ENCODE measurements at places on chromosomes 7 and 10. TPM values are rescaled to one million over a fixed set of nuclear protein-coding genes. Genes with fewer than 3 reads are reported as not detected.

GRCh38 chr10:116947841-116948529, 57.0 kb downstream of the SHTN1 start:
- no peak for DNase-seq

- no peak for DNase-seq
These were observed 479.7 kb downstream of the ATRNL1 start for GRCh38 chr10:115572740-115573455.

DNA sequence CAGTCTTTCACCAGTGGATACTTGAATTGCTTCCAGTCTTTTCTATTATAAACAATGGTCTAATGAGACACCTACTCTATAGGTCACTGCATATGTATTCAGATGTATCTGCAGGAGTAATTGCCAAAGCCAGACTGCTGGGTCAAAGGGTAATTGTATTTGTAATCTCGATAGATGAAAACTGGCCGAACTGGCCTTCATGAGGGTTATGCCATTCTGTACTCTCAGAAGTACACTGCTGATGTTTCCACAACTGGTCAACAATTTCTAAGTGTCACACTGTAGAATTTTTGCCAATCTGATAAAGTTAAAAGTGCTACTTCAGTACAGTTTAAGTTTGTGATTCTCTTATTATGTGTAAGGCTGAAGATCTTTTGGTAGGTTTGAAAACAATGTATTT, 64.6 kb downstream of the JAZF1 start:
- no peak for DNase-seq

ASAH2 gene
- total RNA-seq, result 2.9 TPM

LIPF gene
- total RNA-seq, result not detected

DNA sequence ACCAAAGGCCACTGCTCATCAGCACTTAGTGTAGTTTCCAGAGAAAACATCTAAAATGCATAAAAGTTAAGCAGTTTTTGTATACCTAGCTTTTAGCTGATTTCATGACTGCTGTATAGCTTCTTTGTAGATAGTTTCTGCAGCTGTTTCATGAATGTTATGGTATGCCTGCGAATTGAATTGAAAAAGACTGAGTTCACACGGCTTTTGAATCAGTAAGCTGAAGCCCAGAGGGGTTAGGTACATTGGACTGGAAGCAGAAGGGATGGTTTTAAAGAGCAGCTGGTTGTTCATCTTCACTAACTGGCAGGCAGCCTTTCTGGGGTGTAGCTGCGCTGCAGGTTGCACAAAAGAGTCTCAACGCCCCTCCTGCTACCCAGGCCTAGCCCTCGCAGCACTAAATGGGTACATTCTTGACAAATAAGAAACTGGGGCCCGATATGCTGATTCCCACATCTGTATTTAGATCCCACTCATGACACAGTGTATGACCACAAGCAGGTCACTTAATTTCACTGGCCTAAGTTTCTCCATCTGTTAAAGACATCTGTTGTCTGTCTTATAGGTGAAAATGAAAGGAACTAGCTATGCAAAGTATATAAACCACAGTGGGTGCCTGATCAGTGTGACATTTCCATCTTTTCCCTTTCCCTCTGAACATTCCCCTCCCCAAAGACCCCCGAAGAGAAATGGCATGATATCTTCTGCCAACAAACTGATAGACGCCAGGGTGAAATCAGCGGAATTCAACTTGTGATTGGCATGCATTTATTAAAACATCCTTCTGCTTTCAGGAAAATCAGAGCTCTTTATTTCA, 85.9 kb upstream of the AGBL3 start:
- DNase-seq, result no peak

AKR1C4 gene
- not detected for total RNA-seq

TRIM74 gene
- 0.78 TPM for total RNA-seq

- no peak for DNase-seq
These were observed 208.0 kb upstream of the CSTF2T start for GRCh38 chr10:51907361-51907760.

GRCh38 chr7:156220701-156221100, 408.4 kb upstream of the SHH start:
- DNase-seq, result no peak

LBX1 gene
- not detected for total RNA-seq

- peak; percentile 83 for DNase-seq
These were observed 119.5 kb downstream of the BAMBI start for GRCh38 chr10:28796606-28797512.

DNA sequence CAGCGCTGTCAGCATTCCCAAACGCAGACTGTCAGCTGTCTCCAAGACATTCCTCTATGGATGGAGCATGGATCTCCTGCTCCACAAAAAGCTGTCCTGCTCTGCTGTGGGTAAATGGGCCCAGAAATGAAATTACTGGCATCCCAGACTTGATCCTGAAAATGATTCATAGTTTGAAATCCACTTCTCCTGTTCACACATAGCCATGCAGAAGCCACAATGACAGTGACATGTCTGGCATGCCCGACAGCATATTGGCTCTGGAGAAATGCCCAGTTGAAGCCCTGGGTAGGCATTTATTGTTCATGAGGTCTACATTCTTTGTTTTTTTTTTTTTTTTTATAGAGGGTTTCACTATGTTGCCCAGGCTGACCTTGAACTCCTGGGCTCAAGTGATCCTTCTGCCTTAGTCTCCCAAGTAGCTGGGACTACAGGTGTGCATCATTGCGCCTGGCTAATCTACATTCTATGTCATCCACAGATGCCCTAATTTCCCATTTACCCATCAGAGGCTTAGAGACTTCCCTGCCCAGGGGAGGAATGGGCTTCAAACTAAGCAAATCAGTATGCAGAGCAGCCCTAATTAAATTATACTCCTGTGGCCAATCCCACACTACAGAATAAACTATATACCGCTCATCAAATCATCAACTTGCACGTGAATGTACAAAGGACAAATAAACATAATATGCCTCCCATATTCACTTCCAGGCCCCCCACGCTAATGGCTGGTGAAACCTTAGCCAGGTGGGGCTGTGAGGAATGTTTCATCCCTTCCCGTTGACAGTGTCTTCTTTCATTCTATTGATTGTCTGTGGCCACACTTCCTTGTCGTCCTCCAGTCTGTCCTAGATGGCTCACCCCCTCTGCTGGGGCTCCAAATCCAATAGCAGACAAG, 61.8 kb upstream of the EEPD1 start:
- DNase-seq, result no peak

SFMBT2 gene
- total RNA-seq, result 9.4 TPM

GALNT17 gene
- 72.1 TPM for total RNA-seq

GRCh38 chr7:85191383-85191782, 4.5 kb upstream of the SEMA3D start:
- no peak for DNase-seq

GRCh38 chr10:52853704-52854103, 81.1 kb upstream of the MBL2 start:
- no peak for DNase-seq

PCDH15 gene
- total RNA-seq, result 0.16 TPM

GRCh38 chr7:47771336-47771989, 176.8 kb downstream of the PKD1L1 start:
- DNase-seq, result no peak

STEAP4 gene
- 20.1 TPM for total RNA-seq

DNA sequence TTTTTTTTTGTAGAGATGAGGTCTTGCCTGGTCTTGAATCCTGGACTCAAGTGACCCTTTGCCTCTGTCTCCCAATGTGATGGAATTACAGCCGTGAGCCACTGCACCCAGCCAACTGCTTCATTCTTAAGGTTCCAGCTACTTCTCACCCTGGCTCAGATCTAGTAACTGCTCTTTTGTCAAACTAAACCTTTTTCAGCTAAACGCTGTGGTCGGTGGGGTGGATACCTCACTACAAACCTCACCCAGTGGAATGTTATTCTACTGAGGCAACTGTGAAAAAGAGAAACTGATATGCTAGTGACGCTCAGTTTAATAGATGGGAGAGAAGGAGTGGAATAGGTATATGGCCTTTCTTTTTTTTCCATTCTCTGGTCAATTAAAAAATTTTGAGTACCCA, 1.7 kb upstream of the MRLN start:
- DNase-seq, result no peak

DNA sequence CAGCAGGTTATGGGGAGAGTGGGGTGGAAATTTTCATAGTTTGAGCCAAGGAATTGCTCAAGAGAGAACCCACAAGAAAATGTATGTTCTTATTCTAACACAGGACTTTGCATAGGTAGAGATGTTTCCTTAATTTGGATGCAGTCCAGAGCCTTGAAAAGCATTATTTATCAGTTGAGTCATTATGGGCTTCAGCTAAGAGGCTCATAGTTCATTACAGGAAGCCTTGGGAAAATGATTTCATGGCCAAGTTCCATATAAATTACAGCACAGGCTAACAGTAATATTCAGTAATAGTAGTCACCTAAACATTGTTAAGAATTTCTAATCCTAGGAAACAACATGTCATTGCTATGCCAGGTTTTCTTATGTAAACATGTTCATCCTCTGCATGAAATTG, 131.1 kb upstream of the PTPRZ1 start:
- no peak for DNase-seq

MARVELD1 gene
- total RNA-seq, result 6.4 TPM

CALCR gene
- 0.05 TPM for total RNA-seq

CALHM3 gene
- not detected for total RNA-seq

GRCh38 chr10:79946271-79947082, 2.4 kb downstream of the SFTPD start:
- no peak for DNase-seq

DNA sequence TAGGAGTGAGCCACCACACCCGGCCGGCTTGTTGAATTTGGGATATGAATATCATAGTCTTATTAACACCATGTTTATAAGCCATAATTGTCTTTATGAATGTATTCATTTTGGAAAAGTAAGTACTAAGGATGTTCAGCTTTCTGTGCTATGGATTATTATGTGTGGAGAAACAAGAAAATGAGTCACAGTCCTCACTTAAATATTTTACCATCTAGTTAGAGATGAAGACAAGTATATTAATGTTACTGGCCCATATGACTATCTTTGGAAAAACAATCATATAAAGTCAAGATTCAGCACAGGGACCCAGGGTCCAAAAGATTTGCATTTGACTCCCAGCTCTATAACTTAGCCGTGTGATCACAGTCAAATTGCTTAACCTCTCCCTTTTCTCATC, 9.8 kb upstream of the TOMM7 start:
- no peak for DNase-seq

DNA sequence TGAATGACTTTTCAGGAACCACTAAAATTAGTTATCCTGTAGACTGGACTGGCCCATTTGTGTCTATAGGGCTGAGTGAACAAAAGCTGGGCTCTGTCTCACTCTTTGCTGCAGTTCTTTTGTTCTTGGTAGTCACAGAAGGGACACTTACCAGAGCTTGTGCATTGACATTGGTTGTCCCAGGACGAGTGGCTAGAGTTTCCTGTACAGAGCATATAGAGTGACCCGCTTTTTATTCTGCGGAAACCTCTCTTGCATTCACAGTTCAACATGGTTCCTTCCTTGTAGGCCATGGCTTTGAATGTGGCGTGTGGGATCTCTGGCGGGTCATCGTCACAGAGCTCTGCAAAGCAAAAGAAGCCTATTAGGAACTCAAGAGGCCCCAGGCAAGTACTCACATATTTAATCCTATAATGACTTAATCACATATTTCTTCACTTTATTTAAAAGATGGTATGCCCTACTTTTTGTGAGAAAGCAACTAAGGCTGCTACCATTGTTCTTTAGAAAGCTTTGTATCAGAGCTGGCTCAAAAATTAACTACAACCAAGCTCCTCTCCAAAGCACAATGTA, 36.4 kb downstream of the IL2RA start:
- no peak for DNase-seq

SCART1 gene
- 0.51 TPM for total RNA-seq

COL13A1 gene
- 0.89 TPM for total RNA-seq

- no peak for DNase-seq
These were observed 90.1 kb downstream of the HIF1AN start for GRCh38 chr10:100625816-100626215.

TUBAL3 gene
- total RNA-seq, result 0.11 TPM

DNA sequence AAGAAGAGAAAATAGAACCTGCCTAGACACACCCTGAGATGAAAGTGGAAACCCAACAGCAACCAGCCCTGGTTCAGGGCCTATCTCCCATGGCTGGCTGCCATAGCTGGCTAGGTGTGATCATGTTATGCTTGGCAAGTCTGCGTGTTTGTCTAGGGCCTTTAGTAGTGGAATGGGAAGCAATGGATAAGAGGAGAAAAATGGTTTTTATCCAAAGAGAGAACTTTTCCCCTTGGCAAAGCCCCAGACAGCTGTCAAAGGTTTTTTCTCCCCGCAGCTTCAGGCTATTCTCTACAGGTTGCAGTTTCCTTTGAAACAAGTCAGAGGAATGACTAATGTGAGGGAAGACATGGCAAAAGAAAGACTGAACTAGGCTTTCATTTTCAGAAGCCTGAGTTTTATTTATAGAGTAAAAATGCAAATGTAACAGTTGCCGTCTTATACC, 161.5 kb downstream of the SEMA3D start:
- DNase-seq, result peak; percentile 61

PSD gene
- 0.89 TPM for total RNA-seq

DNA sequence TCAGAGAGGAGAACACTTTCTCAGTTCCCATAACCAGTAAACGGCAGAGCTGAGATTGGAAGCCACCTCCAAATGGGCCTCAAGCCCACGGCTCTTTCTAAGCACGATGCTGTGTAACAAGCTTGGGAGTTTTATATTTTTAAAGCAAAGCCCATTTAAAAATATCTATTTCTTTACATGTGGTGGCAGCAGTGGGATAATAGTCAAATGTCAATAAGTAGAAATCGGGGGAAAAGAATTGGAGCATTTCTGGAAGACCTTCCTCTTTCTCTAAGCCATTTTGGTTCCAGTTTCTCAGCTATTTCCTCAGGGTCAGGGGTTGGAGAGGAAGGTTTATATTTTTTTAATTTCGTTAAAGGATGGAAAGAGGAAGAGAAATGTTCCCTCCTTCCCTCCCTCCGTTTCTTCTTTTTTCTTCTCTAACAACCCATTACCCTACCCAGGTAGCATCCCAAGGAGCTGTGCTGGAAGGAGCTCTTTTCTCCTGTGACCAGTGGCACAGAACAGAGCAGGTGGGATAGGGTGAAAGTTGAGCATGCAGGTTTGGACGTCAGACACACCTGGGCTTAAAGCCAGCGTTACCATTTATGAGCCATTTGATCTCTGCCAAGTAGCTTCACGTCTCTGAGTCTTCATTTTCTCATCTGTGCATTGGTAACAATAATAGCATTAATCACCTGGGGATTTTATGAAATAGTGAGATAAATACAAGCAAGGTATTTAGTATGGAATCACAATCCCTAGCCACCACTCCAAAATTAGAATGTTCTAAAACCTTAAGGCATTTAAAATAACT, 515.7 kb downstream of the RPS24 start:
- DNase-seq, result no peak

DNA sequence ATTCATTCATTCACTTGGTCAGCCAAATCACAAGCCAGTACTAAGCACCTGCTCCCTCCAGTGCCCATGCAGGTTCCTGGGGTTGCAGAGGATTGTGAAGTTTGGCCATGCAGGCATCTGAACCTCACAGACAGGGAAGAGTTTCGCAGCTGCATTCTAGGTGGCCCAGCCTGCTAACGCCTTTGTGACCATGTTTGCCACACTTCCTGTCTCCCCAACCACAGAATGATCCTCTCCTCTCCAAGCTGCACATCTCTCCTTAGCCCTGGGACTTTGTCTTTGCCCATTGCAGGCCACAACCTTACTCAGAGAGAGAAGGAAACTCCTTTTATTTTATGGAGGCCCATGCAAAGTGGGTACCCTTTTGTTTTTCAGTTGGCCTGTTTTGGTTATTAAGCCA, 31.8 kb downstream of the EPDR1 start:
- no peak for DNase-seq

Measured in Right ventricle myocardium superior (tissue), 1 donor.